ENCODE measurements at places on chromosomes 2 and 18.

GRCh38 chr2:146214394-146214929 is 1630.4 kb upstream of the ACVR2A start:
- no peaks in the 10 kb centered on the region for H3K36me3 ChIP-seq
- H3K4me3 ChIP-seq = no peak overlapping the region
- no peak for DNase-seq
- H3K27me3 ChIP-seq = no peaks in the 10 kb centered on the region
- no peaks in the 10 kb centered on the region for H3K4me1 ChIP-seq

- no peaks in the 10 kb centered on the region for H3K4me1 ChIP-seq
- DNase-seq = no peak
- no peak overlapping the region for H3K27ac ChIP-seq
- H3K4me3 ChIP-seq = no peak overlapping the region
- no peaks in the 10 kb centered on the region for H3K36me3 ChIP-seq
Observed at GRCh38 chr2:127437781-127438726, 19.8 kb downstream of the PROC start.

GRCh38 chr2:119879502-119879901 is 119.8 kb downstream of the PTPN4 start:
- no peaks in the 10 kb centered on the region for H3K36me3 ChIP-seq
- H3K27ac ChIP-seq = no peak overlapping the region
- no peak for DNase-seq
- H3K4me1 ChIP-seq = no peaks in the 10 kb centered on the region
- no peak overlapping the region for H3K4me3 ChIP-seq

GRCh38 chr18:74454279-74454751 is 2.8 kb downstream of the DIPK1C start:
- no peaks in the 10 kb centered on the region for H3K36me3 ChIP-seq
- H3K4me3 ChIP-seq = no peak overlapping the region
- no peak overlapping the region for H3K27ac ChIP-seq
- H3K27me3 ChIP-seq = no peaks in the 10 kb centered on the region
- H3K4me1 ChIP-seq = peaks cover 18% of the 10 kb centered on the region

GRCh38 chr18:2412996-2413751 is 158.1 kb downstream of the METTL4 start:
- no peaks in the 10 kb centered on the region for H3K4me1 ChIP-seq
- no peak overlapping the region for H3K27ac ChIP-seq
- no peaks in the 10 kb centered on the region for H3K27me3 ChIP-seq
- no peak overlapping the region for H3K4me3 ChIP-seq
- DNase-seq = no peak
- no peaks in the 10 kb centered on the region for H3K36me3 ChIP-seq
